Activated CD4-positive, CD25-positive, alpha-beta regulatory T cell (primary cell): ENCODE measurements at places on chromosomes 4 and X.

DNA sequence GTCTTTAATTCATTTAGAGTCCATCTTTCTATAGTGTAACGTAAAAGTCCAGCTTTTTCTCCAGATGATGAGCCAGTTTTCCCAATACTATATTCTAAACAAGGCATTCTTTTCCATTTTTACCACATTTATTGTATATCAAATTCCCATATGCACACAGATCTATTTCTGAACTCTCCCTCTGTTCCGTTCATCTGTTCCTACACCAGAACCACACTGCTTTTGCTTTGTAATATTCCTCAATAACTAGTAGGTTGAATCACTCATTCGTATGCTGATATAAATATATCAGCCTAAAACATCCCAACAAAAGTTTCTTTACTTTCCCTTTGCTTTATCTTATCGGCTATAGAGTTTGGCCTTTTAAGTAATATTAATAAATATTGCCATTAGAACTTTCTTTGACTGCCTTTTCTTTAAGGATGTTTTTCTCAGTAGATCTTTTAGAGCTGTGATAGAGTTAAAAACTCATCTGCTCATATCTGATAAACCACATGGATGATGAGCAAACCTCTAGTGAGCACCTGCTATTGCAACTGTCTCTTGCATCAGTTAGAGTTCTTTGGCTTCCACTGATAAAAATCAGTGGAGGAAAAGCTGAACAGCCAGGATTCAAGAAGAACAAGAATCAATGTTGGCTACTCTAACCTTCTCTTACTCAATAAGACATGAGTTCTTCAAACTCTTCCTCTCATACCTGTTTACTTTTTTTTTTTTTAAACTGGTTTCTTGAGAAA, 13.1 kb upstream of the RPL34 start:
- DNase-seq = no peak

GRCh38 chr4:23877758-23878229, 12.1 kb downstream of the PPARGC1A start:
- DNase-seq = no peak

DNA sequence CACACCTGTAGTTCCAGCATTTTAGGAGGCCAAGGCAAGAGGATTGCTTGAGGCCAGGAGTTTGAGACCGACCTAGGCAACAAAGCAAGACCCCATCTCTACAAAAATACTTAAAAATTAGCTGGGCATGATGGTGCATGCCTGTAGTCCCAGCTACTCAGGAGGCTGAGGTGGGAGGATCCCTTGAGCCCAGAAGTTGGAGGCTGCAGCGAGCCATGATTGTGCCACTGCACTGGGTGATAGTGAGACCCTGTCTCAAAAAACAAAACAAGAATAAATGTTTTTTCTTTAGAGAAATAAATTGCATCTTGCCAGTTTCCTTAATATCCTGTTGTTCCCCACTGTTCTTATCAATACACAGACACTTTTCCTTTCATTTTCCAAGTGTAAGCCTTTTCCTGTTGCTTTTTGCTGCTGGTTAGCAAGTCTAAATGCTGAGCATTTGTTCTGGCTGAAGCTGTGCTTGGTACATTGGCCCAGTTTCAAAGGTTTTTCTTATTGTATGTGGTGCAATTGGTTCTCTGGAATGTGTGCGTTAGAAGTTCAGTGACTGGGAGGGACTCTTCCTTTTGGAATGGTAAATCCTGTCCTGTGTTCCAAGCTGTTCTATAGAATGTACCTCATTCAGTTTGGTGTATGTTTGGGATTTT, 98.2 kb downstream of the AFF1 start:
- DNase-seq = no peak

DNA sequence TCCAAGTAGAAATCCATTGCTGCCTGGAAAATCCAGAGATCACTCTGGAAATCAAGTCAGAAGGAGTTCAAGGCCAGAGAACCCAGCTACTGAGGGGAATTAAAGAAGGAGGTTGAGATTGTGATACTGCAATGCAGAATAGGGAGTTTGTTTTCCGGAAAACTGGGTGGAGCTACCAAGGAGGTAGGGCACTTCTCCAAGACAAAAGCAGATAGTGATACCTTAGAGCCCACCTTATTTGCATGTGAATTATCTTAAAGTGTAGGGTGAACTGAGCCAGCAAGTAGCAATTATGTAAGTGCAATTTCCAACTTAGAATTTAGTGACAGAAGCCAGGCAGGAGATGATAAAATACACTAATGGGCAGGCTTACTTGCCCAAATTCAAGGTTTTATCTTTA, 178.9 kb downstream of the MID1 start:
- no peak for DNase-seq

DNA sequence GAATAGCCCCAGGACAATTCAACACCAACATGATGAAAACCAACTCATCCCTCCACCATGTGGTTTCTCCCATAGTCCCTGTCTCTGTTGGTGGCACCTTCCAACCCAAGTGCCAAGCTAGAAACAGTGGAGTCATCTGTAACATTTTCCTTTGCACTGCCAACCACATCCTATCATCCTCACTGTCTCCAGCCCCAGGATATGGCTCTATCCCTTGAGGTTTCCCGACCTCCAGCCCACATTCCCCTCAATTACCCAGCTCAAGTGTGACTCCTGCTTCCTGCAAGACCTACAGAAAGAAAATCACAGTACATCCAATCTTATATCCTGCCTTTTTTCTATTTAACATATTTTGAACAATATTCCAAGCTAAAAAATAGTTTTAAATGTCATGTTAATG, 24.2 kb downstream of the PNMA6F start:
- DNase-seq = no peak

GRCh38 chr4:122379239-122379638, 428 bp downstream of the ADAD1 start:
- DNase-seq = no peak

- no peak for DNase-seq
These were observed 53.9 kb downstream of the PAPSS1 start for GRCh38 chr4:107666134-107666533.

DNA sequence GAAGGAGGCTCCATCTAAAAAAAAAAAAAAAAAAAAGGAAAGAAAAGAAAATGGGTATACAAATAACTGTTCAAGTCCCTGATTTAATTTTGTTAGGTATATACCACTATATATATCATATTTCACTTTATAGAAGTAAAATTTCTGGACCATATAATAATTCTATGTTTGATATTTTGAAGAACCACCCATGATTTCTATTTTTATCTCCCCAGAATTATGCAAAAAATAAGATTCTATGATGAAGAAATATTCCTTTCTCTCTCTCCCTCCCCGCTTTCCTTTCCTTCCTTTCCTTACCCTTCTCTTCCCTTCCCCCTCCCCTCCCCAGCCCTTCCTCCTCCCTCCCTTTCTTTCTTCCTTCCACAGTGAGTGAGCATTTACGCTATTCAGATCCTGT, 337.5 kb upstream of the SPANXN4 start:
- no peak for DNase-seq

DNA sequence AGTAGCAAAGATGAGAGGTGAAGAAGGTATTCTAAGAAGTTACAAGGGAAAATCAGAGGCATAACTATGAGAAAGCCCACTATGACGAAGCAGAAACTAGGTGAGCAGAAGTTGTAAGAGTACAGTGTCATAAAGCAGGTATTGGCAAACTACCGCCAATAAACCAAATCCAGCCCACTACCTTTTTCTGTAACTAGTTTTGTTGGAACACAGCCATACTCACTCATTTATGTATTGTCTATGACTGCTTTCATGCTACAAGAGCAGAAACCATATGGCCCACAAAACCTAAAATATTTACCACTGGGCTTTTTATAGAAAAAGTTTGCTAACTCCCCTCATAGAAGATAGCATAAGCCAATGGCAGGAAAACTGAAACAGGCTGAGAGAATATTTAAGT, 31.8 kb upstream of the ZCCHC13 start:
- no peak for DNase-seq

- no peak for DNase-seq
These were observed 537 bp upstream of the PRKX start for GRCh38 chrX:3713937-3714434.

DNA sequence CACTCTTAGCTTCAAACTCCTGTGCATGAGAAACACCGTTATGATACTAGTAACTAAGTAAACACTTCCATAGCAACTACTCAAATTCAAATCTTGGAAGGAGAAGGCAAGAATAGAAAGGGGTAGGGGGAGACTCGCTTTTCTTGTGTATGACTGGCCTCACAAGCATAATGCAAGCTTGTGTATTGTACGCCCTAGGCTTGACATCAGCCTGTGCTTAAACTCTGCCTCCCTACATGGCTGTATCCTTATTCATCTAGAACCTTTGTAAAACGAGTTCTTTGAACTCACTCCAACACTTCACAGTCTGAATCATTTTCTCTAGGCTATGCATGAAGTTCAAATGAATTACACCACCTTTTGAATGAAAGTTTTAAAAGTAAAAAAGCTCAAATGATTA, 1071.2 kb upstream of the ADGRL3 start:
- no peak for DNase-seq

DNA sequence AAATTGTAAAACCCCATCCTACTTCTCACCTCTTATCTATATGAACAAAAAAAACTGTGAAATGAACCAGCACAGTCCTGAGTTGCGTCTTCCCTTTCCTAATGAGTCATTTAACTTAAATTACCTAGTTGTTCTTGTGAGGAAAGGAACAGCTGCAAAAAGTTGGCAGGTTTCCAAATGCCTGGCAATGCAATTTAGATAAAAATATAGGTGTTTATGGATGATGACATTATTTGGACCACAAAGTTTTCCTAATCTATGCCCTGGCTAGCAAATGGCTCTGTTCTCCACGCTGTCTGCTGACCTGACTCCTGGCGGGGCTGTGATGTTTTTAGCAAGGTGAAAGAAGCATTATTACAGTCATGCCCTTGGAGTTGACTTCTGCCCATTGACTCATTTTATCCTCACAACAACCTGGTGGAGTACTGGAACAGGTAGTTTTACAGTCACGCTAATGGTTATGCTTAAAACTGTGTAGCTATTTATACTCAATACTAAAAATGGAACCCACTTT, 29.8 kb upstream of the RELL1 start:
- DNase-seq = no peak
